NCI-H1105 (cell line): ENCODE measurements at places on chromosomes 6 and 20.

DNA sequence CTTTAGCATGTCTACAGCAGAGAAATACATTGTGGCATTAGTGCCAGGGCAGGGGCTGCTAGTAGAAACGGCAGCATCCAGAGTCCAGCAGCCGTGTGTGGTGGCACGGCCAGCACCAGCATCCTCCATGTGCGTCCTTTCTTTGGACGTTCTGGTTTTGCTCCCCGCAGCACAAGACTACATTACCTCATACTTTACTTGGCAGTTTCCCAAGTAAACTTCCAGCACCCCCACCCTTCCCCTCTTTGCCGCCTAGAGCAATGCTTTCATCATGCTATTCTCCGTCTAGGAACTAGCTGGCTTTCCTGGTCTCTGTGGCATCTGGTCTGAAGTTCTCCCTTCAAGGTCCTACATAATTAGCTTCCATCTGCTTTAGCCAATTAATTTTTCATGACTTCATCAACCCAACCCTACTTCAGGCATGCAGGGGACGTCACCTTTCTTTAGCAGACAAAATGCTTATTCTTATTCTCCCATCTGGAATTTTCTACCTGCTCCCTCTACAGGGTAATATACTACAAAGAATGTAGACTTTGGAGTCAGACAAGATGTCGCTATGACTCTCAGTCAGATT is 67.6 kb downstream of the BLOC1S5 start:
- DNase-seq: no peak

DNA sequence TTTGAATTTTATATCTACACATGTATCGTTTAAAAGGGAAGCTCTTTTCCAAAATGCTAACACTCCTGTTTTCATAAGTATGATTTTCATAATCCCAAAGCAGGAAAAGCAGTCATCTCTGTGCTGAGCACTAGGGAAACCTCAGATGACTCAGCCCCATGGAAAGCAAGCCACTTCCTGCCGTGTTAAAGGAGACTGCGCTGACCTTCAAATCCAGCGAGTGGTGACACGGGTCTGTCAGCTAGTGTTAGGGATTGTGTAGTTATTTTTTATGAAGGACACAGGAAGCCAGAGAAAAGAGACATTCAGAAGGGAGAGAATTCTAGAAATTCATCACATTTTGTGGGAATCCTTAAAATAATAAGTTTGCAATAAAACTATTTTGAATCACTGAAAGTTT is 57.0 kb upstream of the CD93 start:
- DNase-seq: no peak

DNA sequence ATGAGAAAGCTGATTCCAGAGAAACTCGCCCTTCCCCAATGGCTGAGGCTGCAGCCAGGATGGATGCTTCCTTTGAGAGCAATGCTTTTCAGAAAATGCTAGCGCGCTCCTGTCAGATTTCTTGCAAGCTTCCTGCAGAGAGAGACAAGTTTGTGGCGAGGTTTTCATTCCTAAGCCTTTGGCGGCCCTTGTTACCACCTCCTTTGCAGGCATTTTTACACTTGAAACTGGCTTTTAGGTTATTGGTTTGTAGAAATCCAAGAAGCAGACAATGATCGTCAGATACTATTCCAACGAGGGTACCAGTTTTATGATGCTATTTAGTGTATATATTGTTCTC is 1.1 kb downstream of the FNDC1 start:
- no peak for DNase-seq

- peak; percentile 53 for DNase-seq
Observed at GRCh38 chr6:129709769-129710449, at the start of gene ARHGAP18. ARHGAP18 (minus strand) TSS chr6:129710177; CDS start chr6:129710136, 41 bp downstream.

- DNase-seq: no peak
Observed at GRCh38 chr6:125584468-125584939, 164.9 kb upstream of the HEY2 start.

- no peak for DNase-seq
Observed at GRCh38 chr20:46938434-46938833, 43.8 kb downstream of the EYA2 start.

GRCh38 chr20:63049561-63050221 is 42.9 kb upstream of the BHLHE23 start:
- no peak for DNase-seq

GRCh38 chr20:17895641-17896171 is 72.9 kb downstream of the SNX5 start:
- no peak for DNase-seq

- no peak for DNase-seq
Observed at GRCh38 chr6:40194447-40195170, 260.3 kb upstream of the MOCS1 start.

DNA sequence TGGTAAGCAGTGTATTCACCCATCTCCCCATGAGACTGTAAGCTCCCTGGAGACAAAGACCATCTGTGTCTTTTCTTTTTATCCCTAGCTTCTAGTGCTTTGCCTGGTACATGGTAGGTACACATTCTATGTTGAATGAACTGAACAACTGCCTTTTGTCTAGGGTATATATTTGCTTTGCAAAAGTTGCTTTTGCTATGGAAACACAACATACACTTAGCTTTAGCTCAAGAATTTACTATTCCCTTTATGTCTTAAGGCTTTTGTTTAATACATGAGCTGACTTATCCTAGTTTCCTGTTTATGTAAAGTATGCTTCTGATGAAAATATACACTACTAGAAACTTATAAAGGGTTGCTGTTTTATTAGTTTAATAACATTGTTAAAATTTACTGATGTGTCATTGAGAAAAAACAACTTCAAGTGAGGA is 198.2 kb downstream of the PRL start:
- no peak for DNase-seq

DNA sequence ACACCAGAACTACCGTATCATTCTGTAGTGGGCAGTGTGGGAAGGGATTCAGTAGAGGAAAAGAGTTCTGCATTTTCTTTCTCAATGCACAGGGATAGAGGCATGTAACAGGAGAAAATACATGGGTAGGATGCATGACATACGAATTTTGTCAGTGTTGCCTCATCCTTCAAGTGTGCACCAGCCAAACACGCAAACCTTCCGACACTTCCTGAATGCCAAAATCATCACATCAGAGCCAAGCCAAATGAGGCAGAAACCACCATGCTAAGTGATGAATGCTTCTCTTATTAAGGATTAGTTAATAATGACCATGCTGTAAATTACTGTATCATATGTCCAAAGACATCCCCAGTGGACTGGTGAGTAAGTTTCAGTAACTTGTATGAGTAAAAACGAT is 27.3 kb downstream of the RAMACL start:
- no peak for DNase-seq

DNA sequence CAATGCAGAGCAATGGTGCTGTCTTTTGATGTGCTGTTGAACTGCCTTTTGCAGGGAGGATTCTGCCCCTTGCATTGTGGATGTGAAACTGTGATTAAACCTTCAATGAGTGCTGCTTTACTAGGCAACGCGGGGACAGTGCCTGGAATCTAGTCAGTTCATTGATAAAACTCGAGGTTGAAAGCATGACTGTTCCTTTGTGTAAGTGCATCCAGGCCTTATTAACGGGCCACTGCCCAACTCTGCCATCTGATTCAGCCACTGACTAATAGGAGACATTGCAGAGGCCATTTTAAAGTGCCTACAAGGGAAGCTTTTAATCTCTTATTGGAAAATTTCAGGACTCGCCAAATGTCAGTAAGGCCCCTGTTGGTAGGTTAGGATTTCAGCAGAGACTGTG is 49.3 kb downstream of the SLC35F1 start:
- no peak for DNase-seq
